ENCODE measurements at places on chromosomes 6 and 20.

- ATAC-seq = no peak
These were observed 198.9 kb downstream of the CLIC5 start for GRCh38 chr6:45816674-45817297.

- ATAC-seq = peak; percentile 37
These were observed 178.9 kb downstream of the SASH1 start for GRCh38 chr6:148521586-148521985.

- ATAC-seq = no peak
These were observed 11.7 kb upstream of the SIRPB1 start for GRCh38 chr20:1631309-1632151.

DNA sequence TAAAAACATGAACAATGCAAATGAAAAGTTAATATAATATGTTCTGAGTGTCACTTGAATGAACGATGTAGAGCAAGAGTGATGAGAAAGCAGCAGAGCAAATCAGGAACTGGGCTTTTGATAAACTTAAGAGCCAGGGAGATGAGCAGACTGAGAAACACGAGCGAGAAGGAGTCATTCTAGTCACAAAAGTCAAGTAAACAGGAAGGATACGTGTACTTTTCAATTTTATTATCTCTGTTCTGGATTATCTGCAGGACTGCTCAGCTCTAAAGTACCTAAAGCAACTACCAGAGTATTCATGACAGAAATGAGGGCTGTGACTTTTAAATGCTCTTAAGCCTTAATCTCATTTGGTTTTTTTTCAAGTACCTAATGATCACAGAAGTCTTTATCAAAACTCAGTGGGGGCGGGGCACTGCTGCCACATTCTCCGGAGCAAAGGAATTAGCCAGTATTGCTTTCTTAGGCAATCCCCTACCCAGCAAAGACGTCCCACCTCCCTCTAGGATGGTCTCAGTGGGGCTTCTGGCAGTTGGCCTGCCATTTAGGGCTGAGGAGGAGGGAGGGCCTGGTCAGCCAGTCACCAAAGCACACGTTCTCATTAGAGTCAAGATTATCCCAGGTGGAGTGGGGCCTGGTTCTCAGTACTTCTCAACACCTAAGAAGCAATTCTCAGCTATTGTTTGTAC is 8.6 kb downstream of the MAN1A1 start:
- ATAC-seq = no peak

DNA sequence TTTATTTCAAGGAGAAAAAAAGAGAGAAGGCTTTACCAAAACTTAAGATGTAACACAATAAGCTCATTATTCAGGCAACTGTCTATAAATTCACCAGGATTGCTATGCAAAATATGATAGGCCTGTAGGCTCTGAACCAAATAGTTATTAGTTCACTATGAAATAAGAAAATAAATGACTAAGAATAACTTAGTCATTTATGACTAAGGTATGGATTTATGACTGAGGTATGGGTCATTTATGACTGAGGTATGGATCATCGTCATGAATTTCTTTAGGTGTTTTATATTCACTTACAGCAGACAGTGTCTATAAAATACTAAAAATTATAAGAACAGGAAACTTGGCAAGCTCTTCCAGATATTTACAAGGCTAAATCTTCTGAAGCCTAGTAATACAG is 52.1 kb upstream of the SNX9 start:
- no peak for ATAC-seq

DNA sequence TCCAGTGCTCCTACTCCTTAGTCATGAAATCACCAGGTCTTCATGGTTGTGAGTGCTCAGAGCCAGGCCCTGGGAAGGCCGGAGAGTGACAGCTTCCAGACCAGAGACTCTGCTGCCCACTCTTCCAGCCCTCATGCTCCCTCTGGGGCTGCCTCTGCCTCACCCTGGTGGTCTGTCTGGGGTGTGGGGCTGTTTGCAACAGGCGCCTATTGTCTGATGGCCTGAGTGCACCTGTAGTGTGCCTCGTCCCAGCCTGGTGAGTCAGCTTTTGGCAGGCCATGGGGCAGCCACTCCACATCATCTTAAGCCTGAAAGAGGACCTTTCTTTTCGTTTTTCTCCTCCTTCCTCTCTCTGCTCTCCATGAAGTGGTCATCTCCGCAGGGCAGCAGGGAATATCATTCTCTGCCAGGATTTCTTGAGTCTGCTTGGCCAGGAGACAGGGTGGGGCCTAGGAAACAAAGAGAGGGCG is 173.8 kb downstream of the VEGFA start:
- ATAC-seq = no peak

- ATAC-seq = no peak
These were observed 18.9 kb downstream of the CASS4 start for GRCh38 chr20:56430957-56431356.

- no peak for ATAC-seq
These were observed 180.9 kb downstream of the SAMD5 start for GRCh38 chr6:147689398-147689797.

DNA sequence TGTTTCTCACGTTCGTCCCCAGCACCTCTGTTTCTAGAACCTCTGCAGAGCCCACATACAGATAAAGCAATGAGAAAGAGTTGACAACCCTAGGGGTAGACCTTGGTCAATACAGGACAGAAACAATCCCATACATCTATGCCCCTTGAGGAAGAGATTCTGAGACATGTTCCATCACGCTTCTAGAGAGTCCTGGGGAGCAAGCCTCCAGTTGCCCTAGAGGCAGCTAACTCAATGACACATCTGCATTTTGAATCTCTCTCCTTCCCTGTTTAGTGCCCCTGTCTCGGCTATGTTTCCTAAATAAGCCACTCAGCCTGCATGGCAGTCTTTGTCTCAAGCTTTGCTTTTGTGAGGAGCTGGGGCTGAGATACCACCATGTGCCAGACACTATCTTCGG is 435.3 kb downstream of the CD83 start:
- no peak for ATAC-seq

GRCh38 chr20:41475503-41475902 is 108.9 kb upstream of the EMILIN3 start:
- ATAC-seq = peak; percentile 50

DNA sequence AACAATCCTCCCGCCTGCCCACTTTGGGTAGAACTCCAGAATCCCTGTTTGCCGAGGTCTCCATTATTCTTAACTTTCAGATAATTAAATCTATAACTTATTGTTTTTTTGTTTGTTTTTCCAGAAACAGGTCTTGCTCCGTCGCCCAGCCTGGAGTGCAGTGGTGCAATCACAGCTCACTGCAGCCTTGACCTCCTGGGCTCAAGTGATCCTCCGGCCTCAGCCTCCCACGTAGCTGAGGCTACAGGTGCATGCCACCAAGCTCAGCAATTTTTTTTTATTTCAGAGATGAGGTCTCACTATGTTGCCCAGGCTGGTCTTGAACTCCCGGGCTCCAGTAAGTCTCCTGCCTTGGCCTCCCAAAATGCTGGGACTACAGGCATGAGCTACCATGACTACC is 28.8 kb downstream of the ZMYND8 start:
- no peak for ATAC-seq

DNA sequence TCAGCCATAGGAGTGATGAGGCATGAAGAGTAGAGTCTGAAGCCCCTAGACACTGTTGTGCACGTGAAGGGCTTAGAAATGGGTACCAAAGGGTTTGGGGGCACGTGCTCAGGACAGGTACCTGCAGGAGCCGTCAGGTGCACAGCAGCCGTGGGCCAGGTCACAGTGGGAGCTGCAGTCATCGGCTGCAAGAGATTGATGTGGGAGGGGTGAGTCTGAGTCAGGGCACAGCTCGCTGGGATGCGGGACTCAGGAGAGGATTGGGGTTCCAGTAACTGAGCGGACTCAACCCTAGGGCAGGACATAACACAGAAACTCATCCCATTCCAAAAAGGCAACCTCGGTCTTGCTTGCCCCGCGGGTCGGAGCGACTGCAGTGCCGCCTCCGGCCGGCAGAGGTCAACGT is 1.1 kb downstream of the DLK2 start:
- ATAC-seq = peak; percentile 11

GRCh38 chr20:24106801-24107445 is 118.3 kb upstream of the GGTLC1 start:
- no peak for ATAC-seq

- ATAC-seq = no peak
These were observed 75.3 kb downstream of the RIN2 start for GRCh38 chr20:19833395-19833794.

- no peak for ATAC-seq
These were observed 8.9 kb upstream of the ADRM1 start for GRCh38 chr20:62293946-62294345.

Measured in gastroesophageal sphincter (tissue), 4 donors.